ENCODE measurements at places on chromosomes 3 and 15.

- DNase-seq: no peak
Measured at GRCh38 chr15:78312536-78312935, 13.1 kb upstream of the SKIC8 start.

GRCh38 chr3:53103397-53104296, 26.6 kb downstream of the RFT1 start:
- DNase-seq: no peak

DNA sequence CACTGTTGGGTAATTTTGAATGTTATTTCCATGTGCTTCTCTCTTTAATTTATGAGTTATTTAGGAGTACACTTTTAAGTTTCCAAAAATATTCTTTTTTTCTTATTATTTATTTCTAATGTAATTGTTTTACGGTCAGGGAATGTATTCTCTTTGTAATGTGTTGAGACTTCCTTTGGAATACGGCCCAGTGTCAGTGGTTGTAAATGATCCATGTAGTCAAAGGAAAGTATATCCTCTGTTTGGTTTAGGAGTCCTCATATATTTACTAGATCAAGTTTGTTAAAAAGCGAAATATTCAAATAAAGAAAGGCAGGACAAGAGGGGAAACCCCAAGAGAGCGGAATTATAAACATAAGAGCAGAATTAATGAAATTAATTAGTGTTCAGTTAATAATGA, 49.0 kb upstream of the ADGRG7 start:
- DNase-seq: no peak

GRCh38 chr3:176896165-176896564, 301.1 kb downstream of the TBL1XR1 start:
- no peak for DNase-seq

DNA sequence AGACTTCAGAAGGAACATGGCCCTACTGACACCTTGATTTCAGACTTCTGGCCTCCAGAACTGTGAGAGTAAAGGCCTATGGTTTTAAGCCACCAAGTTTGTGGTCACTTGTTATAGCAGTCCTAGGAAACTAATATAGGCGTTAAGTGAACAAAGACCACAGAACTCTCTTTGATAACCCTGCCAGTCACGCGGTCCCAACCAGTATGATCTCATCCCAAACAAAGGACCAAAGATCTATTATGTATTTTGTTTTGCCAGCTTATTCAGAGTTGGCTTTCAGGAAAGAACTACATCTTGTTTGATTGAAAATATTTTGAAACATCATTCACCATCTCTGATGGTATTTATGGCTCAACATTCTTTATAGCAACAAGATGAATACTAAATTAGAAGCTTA, 294.4 kb upstream of the SLCO3A1 start:
- no peak for DNase-seq

- DNase-seq: no peak
Measured at GRCh38 chr3:66228707-66229106, 7.9 kb downstream of the SLC25A26 start.

- no peak for DNase-seq
Measured at GRCh38 chr3:154275965-154276364, 48.3 kb downstream of the DHX36 start.

DNA sequence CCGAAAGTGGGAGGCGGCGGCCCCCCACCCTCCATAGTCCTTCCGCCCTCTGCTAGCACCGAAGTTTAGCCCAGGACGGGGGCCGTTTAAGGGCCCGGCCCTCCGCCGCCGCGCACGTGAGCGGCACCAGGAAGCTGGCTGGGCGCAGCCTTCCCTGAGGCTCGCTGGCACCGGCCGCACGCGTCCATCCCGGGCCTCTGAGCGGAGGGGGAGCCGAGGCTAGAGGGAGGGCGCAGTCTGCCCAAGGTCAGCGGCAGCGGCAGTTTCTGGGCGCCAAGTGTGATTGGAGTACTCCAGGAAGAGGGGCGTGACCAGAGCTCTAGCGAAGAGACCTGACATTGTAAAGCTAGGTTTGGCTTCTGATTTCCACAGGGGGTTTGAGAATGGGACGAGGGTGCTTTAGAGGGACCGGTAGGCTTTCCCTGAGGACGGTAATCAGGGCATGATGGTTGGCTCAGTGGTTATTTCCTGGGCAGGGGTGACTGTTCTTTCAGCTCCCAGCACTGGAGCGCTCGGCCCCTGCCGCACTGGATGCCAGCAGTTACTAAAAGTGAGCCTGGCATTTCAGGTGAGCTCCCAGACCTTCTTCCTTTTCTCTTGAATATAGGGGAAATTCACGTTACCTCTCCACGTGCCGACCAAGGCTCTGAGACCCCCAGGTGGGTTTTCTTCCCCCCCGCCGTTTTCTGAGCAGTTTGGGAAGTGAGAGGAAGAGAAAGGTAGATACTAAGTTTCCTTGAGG, 853 bp downstream of the TEX264 start:
- peak; percentile 87 for DNase-seq

DNA sequence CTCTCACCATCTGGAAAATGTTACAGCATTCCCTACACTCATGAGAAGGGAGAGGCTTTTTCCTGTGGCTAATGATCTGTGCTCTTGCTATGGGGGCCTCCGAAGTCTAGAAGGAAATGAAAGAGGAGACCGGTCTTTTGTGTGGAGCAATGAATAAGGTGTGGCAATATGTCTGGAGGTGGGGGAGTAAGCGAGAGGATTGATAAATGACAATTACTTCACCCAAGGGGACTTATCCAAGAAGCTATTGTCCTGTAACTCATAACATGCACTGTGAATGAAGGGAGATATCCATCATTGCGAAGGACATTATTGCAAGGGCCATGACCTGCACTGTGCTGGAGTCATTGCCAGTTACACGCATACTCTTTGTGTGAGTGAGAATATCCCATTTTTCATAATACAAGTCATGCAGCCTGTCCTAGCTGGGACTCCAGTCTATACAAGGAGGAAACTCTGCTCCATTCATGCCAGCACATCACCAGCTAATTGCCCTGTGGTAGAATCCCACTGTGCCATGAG, 37.7 kb upstream of the SYNPR start:
- DNase-seq: no peak

GRCh38 chr3:79247725-79248043, 520.1 kb downstream of the ROBO1 start:
- DNase-seq: no peak

GRCh38 chr3:32420126-32421038, 28.7 kb downstream of the CMTM7 start:
- DNase-seq: no peak

GRCh38 chr3:122019493-122019892, 2.6 kb downstream of the ILDR1 start:
- DNase-seq: no peak

DNA sequence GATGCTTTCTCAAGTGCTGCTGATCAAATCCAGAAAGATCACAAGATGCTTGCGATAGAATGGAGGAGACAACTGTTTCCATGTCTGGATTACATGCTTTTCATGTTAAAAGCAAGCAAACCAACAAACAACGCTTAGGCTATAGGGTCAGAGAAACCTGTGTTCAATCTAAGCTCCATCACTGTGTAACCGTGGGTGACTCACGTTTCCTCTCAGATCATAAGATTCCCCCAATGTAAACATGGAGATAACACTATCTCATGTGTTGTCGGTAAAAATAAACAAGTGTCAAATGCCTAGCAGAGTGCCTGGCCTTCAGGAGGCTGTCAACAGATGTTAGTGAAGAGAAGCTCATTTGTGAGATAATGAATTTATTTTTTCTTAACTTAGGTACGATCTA, 907.8 kb downstream of the NTRK3 start:
- no peak for DNase-seq

DNA sequence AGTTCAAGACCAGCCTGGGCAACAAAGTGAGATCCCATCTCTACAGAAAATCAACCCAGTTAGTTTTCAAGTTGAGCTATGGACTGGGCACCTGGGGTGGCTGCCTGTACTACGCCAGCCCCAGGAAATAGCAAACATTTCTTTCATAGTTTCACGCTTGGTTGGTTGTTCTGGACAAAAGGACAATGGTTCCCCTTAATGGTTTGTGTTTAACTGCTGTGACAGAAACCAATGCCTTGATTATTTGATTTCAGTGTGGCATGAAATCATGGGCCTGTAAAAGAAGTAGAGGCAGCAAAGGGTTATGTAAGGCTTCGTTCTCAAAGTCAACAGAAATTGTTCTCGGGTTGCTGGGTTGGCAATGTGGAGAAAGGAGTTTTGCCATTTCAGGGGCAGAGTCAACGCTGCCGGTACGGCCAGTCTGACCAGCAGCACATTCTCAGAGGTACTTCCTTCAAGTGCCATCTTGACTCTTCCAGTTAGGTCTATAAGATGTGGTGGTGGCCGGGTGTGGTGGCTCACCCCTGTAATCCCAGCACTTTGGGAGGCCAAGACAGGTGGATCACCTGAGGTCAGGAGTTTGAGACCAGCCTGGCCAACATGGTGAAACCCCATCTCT, 12.7 kb downstream of the LCMT2 start:
- no peak for DNase-seq

DNA sequence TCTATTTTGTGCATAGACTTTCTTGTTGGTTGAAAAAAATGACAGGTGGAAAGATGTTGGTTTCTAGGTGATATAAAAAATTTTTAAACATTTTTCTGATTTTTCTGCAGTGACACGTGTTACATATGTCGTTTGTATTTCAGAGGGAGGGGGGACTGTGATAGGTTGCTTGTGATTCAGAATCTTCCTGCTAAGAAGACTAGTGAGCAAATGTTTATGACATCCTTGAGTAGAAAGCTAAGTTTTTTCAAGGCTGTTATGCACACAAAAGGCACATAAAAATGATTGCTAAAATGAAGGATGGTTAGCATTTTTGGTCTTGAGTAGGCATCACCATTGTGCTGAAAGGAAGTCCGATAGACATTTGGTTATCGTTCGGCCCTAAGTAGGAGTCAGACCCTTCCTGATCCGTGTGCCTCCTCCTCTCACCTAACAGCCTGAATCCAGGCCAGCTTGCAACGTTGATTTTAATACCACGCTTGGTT, 1.5 kb downstream of the ZNF639 start:
- no peak for DNase-seq

DNA sequence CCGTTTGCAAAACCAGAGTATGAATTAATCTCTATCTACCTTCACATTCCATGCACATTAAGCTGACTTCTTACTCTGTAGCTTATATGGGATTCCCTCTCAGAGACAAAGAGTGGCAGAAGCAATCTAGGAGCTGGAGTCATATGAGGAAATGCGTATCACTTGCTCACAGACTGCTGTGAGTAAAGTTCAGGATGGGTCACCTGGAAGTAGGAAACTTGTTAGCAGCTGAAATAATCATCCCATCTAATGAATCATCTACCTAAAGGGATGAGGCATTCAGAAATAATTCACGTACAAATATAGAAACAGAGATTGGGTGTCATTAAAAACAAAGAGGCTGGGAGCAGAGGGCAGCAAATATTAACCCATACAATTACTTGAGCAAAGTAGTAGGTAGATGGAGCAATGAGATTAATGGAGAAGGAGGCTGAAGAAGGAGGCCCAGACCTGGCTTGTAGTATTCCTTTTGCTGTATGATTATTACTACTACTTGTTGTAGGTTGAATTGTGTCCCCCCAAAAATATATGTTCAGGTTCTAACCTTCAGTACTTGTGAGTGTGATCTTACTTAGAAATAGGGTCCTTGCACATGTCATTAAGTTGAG, 866.3 kb downstream of the ROBO2 start:
- no peak for DNase-seq

DNA sequence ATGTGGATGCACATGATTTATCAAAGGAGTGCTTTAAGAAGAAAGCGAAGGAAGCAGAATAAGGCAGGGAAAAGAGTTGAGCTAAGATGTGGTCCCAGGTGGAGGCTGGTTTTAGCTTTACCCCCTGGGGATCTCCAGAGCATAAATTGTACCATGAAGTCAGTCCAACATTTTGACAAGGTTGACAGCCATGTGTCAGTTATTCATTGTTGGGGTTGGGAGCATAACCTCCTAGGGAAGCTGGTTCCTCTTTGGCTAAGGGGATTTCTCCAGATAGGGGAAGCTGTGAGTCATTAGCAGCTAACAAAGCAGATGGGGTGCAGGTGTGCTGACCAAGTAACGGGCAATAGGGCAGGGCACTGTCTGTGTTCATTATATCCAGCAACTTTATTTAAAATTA, 123.7 kb upstream of the IGSF10 start:
- no peak for DNase-seq

GRCh38 chr15:48717458-48717857, 71.9 kb upstream of the FBN1 start:
- no peak for DNase-seq

Data from Right ventricle myocardium superior (tissue), 1 donor.